Activated CD4-positive, alpha-beta T cell treated with anti-CD3 and anti-CD28 coated beads, Interleukin-2, amount 10 ng/mL, durations not matched to agents 7 days and 5 days (primary cell): ENCODE measurements at places on chromosomes 7 and 10. TPM values are rescaled to one million over a fixed set of nuclear protein-coding genes. Genes with fewer than 3 reads are reported as not detected.

DNA sequence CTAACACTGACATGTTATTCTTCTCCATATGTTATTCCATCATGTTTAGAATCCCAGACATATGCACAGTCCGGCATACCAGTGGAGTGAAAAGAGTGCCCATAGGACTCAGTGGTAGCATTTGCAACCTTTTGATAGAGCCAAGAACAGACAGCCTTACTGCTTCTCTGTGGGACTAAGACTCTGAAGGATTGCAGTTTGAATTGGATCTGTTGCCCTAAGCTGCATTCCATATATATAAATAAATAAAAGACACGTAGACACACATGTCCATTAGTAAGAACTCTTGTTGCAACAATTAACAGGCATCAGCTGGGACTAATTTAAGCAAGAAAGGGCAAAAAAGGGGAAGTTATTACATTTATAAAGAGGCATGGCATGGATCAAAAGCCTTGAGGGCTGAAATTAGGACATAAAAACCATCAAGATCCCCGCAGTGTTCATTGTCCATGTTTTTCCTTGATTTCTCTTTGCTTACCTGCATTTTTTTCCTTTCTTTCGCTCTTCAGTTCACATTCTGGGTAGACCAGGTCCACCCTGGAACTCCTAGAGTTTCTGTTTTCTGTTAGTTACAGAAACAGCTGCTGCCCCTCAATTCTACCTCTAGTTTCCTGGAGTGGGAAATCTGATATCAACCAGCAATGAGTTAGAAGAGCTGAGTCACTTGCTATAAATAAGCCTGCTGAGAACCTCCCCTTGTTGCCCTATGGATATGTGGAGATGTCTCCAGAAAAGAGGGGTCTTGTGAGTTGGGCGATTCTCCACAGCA is 132.4 kb downstream of the SORCS1 start:
- no peak for DNase-seq
- H3K36me3 ChIP-seq: no peaks in the 10 kb centered on the region
- H3K4me3 ChIP-seq: no peak overlapping the region
- no peaks in the 10 kb centered on the region for H3K27me3 ChIP-seq

DNA sequence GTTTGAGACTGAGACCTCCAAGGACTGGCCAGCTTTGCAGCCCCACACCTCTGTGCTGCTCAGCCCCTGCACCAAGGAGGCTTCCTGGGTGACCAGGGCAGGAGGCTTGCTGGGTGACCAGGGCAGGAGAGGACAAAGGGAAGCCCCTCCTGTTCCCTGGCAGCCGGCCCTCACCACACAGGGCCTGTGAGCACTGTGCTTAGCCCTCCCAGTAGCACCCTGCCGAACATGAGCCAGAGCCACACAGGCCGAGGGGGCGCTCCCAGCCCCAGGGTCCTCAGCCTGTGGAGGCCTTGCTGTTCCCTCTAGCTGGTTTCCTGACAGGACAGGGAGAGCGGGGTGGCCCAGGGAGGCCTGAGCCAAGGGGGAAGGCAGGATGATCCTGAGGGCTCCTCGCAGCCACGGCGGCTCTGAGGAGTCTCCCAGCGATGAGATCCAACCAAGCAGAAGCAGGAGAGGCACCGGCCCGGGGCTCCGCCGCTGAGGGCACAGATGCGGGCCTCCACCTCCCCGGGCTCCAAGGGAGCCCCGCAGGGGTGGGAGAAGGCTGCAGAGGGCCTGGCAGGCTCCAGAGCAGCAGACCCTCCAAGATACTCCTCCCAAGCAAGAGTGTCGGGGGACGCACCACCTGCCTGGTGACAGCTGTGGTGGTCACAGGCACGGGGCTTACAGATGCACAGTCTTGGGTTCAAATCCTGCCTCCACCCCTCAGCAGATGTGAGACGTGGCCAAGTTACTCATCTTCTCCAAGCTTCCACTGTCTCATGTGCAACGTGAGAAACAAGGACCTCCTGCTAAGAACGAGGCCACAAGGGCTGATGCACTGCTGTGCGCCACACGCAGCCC is 22.5 kb downstream of the WDR86 start:
- no peak for DNase-seq
- H3K27ac ChIP-seq: no peak overlapping the region
- peaks cover 2% of the 10 kb centered on the region for H3K4me1 ChIP-seq
- H3K27me3 ChIP-seq: peaks cover 22% of the 10 kb centered on the region
- no peak overlapping the region for H3K4me3 ChIP-seq

FGFR2 gene
- not detected for total RNA-seq

H2BK1 gene
- total RNA-seq: not detected

SLC26A5 gene
- total RNA-seq: not detected

PLXNA4 gene
- total RNA-seq: 23.3 TPM

- H3K27me3 ChIP-seq: no peaks in the 10 kb centered on the region
- H3K4me3 ChIP-seq: no peak overlapping the region
- no peak for DNase-seq
- peaks cover 35% of the 10 kb centered on the region for H3K4me1 ChIP-seq
- peaks cover 21% of the 10 kb centered on the region for H3K36me3 ChIP-seq
Observed at GRCh38 chr7:131098527-131098926, 229.1 kb upstream of the MKLN1 start.

SPDYE1 gene
- total RNA-seq: not detected

DNA sequence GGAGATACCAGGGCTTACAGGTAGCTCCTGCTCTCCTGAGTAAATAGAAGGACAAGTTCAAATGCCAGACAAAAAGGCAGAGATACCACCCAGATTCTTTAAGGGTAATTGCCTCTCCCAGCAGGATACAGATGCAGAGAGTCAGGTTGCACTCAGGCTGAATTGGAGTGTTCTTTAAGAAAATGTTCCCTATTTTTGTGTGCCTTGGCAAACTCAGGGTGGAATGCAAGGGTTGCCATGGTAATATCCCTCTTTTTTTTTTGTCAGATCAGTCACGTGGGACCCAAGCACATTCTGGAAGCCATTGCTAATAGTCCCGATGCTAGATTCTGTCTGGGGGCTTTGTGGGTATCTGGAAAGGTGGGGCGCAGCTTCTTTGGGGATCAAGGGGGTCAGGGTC is 628.0 kb downstream of the CALN1 start:
- no peaks in the 10 kb centered on the region for H3K4me1 ChIP-seq
- no peak for DNase-seq
- no peak overlapping the region for H3K4me3 ChIP-seq

GRCh38 chr7:297611-298374 is 7.8 kb downstream of the FOXL3 start:
- no peak overlapping the region for H3K4me3 ChIP-seq
- no peaks in the 10 kb centered on the region for H3K4me1 ChIP-seq
- no peak for DNase-seq
- no peak overlapping the region for H3K27ac ChIP-seq
- peaks cover 4% of the 10 kb centered on the region for H3K27me3 ChIP-seq

DNA sequence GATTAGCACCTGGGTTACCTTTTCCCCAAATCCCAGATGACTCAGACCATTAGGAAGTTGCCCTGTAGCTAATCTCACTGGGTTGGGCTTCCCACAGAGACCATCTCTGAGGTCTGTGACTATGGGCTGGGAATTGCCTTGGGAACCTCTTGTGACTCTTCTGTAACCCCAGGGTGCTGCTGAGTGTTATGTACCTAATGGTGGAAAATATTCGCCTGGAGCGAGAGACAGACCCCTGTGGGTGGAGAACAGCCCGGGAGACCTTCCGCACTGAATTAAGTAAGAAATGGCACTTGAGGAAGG is 20.0 kb downstream of the STRIP2 start:
- H3K27me3 ChIP-seq: no peaks in the 10 kb centered on the region
- DNase-seq: no peak
- H3K27ac ChIP-seq: peak overlapping the region; percentile 14
- peaks cover 26% of the 10 kb centered on the region for H3K36me3 ChIP-seq

DNA sequence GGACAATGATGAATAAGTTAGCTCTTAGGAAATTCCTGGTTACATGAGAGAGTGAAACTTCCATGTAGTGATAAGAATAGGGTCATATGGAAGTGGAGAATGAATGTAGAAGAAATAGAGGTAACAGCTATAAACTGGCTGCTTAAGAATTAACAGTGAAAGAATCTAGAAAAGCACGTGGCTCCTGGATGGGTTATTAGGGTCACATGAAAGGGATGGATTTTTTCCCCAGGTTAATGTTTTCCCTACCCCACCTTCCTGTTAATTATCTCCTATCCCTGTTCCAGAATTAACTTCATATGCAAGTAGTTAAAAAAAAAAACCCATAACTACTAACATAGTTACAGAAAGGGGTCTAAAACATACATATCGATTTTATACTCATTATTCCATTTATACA is 58.0 kb downstream of the ANKIB1 start:
- H3K4me3 ChIP-seq: no peak overlapping the region
- H3K27ac ChIP-seq: no peak overlapping the region
- no peak for DNase-seq
- no peaks in the 10 kb centered on the region for H3K4me1 ChIP-seq

GRCh38 chr7:24963218-24963617 is 16.8 kb downstream of the OSBPL3 start:
- H3K4me3 ChIP-seq: no peak overlapping the region
- no peaks in the 10 kb centered on the region for H3K27me3 ChIP-seq
- peak; percentile 15 for DNase-seq
- peaks cover 32% of the 10 kb centered on the region for H3K36me3 ChIP-seq

- peaks cover 9% of the 10 kb centered on the region for H3K4me1 ChIP-seq
- H3K27me3 ChIP-seq: peaks cover 8% of the 10 kb centered on the region
- no peak overlapping the region for H3K27ac ChIP-seq
- DNase-seq: no peak
- no peak overlapping the region for H3K4me3 ChIP-seq
- no peaks in the 10 kb centered on the region for H3K36me3 ChIP-seq
Observed at GRCh38 chr10:109982812-109983211, 25.0 kb upstream of the ADD3 start.

DNA sequence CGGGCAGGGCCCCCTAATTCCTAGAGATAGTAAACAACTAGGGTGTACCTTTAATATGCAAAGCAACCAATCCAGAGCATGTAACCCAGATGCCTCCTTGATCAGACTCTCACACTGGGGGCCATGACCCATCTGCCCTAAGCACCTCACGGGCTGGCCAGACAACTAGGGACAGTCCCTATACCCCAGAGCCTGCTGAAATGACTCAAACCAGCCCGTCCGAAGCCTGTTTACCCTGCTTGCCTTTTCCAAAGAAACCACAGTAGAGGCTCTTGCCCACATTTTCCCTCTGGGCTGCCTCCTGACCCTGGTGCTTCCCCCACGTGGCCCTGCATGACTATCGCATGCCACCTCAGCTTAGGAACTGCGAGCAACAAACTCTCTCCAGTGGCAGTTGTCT is 46.2 kb downstream of the RGS10 start:
- H3K4me3 ChIP-seq: no peak overlapping the region
- H3K36me3 ChIP-seq: peaks cover 40% of the 10 kb centered on the region
- DNase-seq: peak; percentile 39
- H3K27ac ChIP-seq: peak overlapping the region; percentile 76

ANKIB1 gene
- total RNA-seq: 57.7 TPM

DNA sequence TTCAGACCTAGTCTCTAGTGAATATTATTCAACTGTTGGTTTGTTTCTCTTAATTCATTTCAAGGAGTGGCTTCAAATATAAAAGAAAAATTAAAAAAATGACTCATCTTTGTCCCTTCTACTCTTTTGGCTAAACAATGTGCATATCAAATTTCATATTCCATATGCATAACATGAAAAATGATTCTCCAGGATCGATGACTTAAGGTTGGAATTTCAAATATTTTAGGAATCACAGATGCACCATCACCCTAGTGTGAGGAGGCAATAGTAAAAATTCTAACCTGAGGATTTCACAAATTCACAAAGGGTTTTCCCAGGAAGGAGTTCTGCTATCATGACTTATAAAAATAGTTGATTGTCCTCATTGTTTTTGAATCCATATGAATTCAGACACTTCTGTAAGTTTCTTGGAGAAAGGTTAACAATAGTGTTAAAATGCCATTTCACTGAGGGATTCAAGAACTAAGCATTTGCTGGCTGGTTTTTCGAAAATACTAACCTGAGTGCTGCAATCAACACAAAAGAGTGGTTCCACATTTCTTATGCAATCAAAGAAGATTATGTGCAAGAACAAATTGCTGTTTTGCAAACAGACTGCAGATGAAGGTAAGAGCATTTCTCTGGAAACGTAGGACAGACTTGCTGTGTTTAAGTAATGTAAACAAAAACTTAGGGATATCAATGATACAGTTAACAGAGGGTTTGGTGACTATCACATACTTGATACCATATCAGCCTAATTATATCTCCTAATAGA is 547.5 kb upstream of the LRRTM3 start:
- H3K27me3 ChIP-seq: no peaks in the 10 kb centered on the region
- H3K4me1 ChIP-seq: no peaks in the 10 kb centered on the region
- no peaks in the 10 kb centered on the region for H3K36me3 ChIP-seq
- no peak overlapping the region for H3K4me3 ChIP-seq

PAPOLB gene
- total RNA-seq: not detected

DNA sequence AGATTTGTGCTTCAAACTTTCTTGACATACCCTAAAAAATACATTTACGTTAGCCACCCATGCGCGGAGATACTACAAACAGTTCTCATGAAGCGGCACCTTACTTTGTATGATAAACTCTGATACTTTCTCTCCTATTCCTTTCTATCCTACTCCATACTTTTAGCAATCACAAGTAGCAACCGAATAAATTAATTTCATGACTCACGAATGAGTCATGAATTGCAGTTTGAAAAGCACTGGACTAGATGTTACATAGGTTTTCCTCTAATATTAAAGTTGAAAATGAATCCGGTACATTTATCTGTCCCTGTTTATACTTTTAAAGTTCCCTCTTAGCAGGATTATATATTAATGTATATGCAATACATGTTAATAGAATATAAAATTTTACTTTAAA is 67.6 kb downstream of the CUBN start:
- H3K4me1 ChIP-seq: peaks cover 33% of the 10 kb centered on the region
- DNase-seq: no peak
- H3K4me3 ChIP-seq: no peak overlapping the region

DNA sequence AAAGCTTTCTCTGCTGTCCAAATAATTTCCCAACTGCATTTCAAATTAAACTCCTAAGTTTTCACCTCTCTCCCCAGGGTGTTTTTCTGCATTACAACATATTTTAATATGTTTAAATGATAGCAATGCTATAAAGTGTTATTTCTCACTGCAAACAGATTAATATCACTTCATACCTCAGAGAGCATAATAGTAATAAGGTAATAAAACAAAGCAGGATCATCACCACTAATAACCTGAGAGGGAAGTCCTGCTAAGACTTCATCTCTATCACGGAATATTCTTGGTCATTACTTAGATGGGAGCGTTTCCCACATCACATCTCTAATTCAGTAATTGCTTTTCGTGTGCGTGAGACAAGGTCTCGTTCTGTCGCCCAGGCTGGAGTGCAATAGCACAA is 168.8 kb downstream of the PARD3 start:
- H3K4me1 ChIP-seq: no peaks in the 10 kb centered on the region
- DNase-seq: no peak
- no peak overlapping the region for H3K27ac ChIP-seq

- no peaks in the 10 kb centered on the region for H3K27me3 ChIP-seq
- H3K36me3 ChIP-seq: no peaks in the 10 kb centered on the region
- H3K4me1 ChIP-seq: no peaks in the 10 kb centered on the region
- no peak overlapping the region for H3K27ac ChIP-seq
- H3K4me3 ChIP-seq: no peak overlapping the region
- DNase-seq: no peak
Observed at GRCh38 chr7:26614503-26614902, 249.9 kb downstream of the SKAP2 start.

TMEM236 gene
- not detected for total RNA-seq
